Osteocyte (in vitro differentiated cells): ENCODE measurements at places on chromosomes 12 and 14. TPM values are rescaled to one million over a fixed set of nuclear protein-coding genes. Genes with fewer than 3 reads are reported as not detected.

The CLEC4D gene
- total RNA-seq, result not detected in 2 replicates

The RNASE4 gene
- 17.2 and 17.8 TPM in 2 replicates for total RNA-seq

The IAPP gene
- total RNA-seq, result not detected in 2 replicates

The MYO1A gene
- total RNA-seq, result not detected in 2 replicates

The OTOGL gene
- total RNA-seq, result 0.19 and 0.21 TPM in 2 replicates

The RPL41 gene
- total RNA-seq, result 3,386 and 3,580 TPM in 2 replicates

The UBR7 gene
- 22.2 and 24.7 TPM in 2 replicates for total RNA-seq

The BTBD6 gene
- total RNA-seq, result 35.3 and 35.7 TPM in 2 replicates

The SLC6A13 gene
- 0.43 TPM in 1 of 2 replicates, not detected in the other for total RNA-seq

The DACT1 gene
- 29.2 and 32.7 TPM in 2 replicates for total RNA-seq

The EPYC gene
- total RNA-seq, result not detected in 2 replicates
